IPS DF 6.9 (cell line): ENCODE measurements at places on chromosomes 11 and 22.

- no peak for DNase-seq
Observed at GRCh38 chr11:8167796-8168195, 1.0 kb downstream of the RIC3 start.

- DNase-seq: no peak
Observed at GRCh38 chr11:64767344-64768299, 7.8 kb upstream of the PYGM start.

- DNase-seq: no peak
Observed at GRCh38 chr11:10898003-10898762, 40.3 kb upstream of the ZBED5 start.

GRCh38 chr11:117839936-117840813, 15.6 kb upstream of the FXYD2 start:
- DNase-seq: no peak

GRCh38 chr11:94885133-94885532, 88.2 kb downstream of the CWC15 start:
- no peak for DNase-seq

DNA sequence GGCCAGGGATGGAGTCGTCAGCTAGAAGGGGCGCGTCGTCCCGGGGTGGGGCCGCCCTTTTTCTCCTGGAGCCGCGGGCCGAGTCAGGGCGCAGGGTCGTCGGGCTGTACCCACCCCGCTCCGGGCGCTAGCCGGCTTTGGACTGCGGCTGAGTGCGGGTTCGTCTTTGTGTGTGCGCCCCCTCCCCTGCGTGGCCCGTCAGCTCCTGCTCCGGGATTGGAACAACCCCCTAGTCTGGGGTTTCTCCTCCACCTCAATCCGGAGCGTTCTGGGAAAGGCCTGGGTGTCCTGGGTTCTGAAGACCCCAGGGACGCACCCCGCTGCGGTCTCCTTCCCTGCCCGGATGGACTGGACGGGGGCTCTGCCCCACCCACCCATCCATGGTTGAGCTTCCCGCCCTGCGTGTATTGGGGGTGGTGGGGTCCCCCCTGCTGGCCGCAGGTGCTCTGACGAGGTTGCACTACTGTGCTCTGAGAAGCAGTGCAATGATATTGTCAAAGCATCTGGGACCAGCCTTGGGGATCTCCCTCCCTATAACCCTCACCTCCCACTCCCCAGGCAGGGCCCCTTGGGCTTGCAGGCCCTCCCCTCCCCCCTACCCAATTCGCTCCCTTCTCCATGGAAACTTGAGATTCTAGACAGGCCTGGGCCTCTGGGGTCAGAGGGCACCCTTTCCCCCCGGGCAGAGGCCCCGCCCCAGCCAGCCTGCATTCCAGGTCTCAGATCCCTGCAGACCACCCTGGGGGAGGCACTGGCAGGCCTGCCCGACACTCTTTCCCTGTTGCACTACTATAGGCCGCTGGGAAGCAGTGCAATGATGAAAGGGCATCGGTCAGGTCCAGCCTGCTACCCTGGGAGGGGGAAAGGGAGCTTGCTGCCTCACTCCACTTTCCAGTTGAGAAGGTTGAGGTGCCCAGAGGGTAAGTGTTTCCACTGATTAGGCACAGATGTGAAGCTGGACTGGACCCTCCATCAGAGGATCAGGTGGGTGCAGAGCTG, 10.7 kb downstream of the SDF2L1 start:
- DNase-seq: no peak

DNA sequence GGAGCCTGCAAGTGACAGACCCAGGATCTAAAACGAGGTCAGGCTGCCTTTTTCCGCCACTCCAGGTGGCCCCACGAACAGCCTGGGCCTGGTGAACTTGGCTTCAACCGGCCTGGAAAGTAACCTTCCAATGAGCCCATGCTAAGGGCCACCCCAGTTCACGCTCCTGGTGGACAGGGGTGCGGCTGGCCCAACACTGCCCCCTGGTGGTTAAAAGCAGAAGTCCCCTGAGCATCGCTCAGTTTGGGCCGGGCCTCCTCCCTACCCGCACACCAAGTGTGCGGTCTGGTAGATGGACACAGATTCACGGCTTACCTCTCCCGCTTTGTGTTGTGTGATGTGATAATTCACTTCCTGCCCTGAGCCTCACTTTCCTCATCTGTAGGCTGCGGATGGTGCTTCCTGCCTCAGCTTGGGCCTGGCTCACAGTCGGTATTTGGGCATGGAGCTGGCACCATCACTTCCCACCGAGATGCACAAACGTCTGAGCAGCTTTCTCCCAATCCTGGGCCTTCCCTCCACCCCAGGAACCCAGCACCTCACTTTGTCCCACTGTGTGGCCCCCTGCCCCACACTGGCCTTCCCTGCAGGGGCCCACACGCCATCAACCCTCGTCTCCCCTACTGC, 13.7 kb upstream of the SEC14L3 start:
- DNase-seq: peak; percentile 57

DNA sequence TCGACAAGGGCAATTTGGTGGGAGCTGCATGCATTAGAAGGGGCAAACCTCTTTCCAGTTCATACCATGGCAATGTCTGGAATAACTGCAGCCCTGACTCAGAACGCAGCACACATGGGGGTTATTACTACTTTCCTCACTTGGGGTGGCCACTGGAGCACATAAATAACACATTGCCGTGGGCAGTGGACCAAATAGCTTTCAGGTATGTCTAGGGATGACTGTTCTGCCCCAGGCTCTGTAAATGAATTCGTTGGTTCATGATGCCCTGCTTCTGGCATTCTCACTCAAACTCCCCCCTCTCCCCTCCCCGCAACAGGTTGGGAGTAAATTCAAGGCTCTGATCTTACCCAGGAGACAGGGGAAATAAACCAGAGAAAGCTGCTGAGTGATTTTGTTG, 238.0 kb upstream of the PLET1 start:
- DNase-seq: no peak

DNA sequence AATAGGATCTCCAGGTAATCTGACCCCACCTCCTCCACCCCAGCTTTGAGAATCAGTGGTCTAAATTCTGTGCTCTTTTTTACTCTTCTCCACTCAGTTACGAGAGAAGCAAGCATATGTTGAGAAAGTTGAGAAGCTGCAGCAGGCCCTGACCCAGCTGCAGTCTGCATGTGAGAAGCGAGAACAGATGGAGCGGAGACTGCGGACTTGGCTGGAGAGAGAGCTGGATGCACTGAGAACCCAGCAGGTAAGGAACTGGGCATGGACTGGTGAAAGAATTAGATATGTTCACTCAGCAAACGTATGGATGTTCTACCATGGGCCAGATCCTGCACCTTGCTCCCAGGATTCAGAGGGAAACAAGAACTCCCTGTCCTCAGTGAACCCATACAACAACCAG, 85.7 kb downstream of the AMOTL1 start:
- no peak for DNase-seq
